ENCODE measurements at places on chromosomes 12 and 14.

DNA sequence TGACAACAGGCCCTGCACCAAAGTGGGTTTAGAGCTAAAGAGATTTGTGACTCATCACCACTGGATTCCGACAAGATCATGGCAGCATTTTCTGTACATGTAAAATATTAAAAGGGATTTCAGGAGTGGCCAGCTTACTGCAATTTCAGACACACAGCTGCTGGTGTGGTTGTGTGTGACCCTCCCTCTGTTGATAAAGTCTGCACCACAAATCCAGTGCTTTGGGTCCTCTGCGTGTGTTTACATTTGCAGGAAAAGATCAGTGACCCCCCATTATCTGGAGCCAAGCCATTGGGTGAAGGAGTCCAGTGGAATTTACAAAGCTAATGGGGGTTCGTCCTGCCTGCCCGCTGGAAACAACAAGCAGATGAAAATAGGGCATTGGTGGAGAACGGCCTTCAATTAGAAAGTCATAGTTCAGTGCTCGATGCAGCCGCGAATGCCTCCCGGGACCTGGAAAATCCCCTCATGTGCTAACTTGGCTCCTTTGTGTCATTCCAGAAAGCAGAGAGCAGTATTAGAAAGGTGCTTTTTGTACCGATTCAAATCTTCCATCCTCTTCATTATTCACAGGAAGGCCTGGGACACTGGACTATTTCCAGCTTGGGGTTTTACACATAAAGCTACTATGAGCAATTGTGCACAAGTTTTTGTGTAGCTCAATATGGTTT, 188.5 kb upstream of the TMEM132C start:
- no peak for DNase-seq

- no peak for DNase-seq
Observed at GRCh38 chr12:9363145-9363544, 154.9 kb upstream of the PZP start.

DNA sequence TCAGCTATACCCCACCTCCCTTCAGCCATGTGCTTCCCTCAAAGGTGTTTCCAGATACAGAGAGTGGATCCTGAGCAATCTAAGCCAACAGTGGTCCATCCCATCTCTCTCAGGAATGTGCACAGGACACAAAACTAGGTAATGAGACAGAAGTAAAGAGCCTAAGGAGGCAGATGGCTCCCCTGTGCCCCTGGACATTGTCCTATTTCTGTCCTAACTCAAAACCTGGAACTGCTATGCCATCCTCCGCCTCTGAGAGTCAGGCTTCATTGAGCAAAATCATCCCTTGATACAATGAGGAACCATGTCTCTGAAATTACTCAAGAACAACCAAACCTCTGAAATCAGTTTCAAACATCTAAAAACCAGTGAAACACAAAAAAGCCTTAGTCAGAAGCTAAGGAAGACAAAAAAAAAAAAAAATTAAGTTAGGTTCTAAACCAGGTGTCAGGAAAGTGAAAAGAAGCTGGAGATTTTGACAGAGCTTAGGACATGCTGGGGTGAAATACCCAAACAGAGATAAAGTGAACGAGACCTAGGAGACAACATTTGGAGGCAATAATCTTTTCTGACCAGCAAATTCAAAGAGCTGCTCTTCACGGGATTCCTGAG, 200.3 kb upstream of the PLEKHG7 start:
- no peak for DNase-seq

DNA sequence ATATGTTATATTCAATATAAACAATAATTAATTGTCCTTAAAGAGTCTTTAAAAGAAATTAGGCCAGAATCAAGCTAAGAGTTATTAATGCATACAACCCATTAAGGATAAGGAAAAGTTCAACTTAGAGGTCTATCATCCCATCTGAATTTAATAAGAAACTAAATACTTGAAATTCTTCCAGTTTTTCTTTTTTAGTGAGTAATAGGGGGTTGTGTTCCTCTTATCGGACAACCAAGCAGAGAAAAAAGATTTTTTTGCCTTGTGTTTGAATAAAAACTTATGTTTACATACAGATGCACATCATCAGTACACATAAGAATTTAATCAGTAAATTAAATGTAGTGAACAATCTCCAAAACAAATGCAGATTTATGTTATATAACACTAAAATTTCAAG, 32.5 kb downstream of the PAWR start:
- no peak for DNase-seq

- DNase-seq, result no peak
Observed at GRCh38 chr12:58321414-58321813, 380.0 kb downstream of the ATP23 start.

DNA sequence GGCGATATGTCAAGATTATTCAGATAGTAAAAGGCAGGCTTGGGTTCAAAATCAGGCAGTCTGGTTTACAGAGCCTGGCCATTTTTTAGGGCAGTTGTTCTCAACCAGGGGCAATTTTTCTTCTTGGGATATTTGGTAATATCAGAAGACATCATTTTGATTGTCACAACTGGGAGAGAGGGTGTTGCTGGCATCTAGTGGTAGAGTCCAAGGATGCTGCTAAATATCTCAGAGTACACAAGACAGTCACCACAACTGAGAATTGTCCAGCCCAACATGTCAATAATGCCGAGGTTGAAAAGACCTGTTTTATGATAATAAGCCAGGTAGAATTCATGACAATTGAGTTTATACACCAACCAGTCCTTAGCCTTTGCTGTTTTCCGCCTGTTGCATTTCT, 733.9 kb downstream of the NRXN3 start:
- no peak for DNase-seq
